Activated CD4-positive, alpha-beta T cell treated with anti-CD3 and anti-CD28 coated beads, Interleukin-2, amount 50 U/mL, for 24 hours (primary cell): ENCODE measurements at places on chromosomes 16 and 17.

GRCh38 chr16:70738083-70738977, 52.5 kb upstream of the MTSS2 start:
- no peak for DNase-seq

DNA sequence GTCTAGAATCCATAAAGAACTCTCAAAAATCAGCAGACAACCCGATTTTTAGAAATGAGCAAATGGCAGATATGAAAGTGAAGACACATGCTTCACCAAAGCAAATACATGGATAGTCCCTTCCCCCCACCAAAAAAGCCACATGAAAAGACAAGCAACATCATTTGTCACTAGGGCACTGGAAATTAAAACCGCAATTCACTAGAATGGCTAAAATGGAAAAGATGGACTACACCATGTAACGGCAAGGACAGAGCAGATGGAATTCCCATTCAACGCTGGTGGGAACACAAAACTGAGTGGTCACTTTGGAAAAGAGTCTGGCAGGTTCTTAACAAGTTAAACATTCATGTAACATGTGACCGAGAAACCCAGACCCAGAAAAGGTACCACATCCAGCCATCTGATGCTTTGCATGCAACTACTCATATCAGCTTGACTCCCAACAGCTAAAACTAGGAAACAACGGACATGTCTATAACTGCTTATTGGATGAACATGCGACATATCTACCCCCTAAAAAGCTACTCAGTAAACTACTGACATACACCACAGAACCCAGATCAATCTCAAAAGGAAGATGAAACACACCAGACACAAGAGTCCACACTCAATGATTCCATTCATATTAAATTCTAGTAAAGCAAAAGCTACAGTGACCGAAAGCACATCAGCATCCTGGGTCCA, 132.6 kb downstream of the ZNF778 start:
- DNase-seq, result no peak

- no peak for DNase-seq
These were observed 13.2 kb upstream of the SCNN1B start for GRCh38 chr16:23288726-23289512.

- no peak for DNase-seq
These were observed 802 bp upstream of the ATXN2L start for GRCh38 chr16:28821874-28822519.

GRCh38 chr16:64540434-64540833, 581.4 kb downstream of the CDH11 start:
- DNase-seq, result no peak

- no peak for DNase-seq
These were observed 2.0 kb downstream of the MRM3 start for GRCh38 chr17:784143-784542.

GRCh38 chr16:31466381-31466841, 5.5 kb upstream of the TGFB1I1 start:
- DNase-seq, result no peak
